ENCODE measurements at places on chromosomes 5 and 9.

DNA sequence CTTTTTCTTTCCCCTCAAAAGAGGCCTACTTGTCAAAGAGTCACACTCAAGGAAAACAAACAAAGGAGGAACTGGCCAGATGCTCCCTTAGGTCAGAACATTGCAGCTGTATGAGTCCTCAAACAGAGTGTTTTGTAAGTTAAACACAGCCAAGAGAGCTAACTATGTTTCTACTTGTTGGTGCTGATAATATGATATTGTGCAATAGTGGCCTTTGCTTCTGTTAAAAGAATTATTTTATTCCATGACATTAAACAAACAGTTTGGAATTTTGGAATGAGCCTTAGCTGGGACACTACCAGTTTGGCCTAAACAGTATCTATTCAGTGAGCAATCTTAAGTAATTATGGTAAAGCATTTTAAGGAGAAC, 56.0 kb upstream of the TPD52L3 start:
- no peak for DNase-seq

GRCh38 chr9:18183974-18184373, 290.0 kb upstream of the ADAMTSL1 start:
- DNase-seq: no peak

DNA sequence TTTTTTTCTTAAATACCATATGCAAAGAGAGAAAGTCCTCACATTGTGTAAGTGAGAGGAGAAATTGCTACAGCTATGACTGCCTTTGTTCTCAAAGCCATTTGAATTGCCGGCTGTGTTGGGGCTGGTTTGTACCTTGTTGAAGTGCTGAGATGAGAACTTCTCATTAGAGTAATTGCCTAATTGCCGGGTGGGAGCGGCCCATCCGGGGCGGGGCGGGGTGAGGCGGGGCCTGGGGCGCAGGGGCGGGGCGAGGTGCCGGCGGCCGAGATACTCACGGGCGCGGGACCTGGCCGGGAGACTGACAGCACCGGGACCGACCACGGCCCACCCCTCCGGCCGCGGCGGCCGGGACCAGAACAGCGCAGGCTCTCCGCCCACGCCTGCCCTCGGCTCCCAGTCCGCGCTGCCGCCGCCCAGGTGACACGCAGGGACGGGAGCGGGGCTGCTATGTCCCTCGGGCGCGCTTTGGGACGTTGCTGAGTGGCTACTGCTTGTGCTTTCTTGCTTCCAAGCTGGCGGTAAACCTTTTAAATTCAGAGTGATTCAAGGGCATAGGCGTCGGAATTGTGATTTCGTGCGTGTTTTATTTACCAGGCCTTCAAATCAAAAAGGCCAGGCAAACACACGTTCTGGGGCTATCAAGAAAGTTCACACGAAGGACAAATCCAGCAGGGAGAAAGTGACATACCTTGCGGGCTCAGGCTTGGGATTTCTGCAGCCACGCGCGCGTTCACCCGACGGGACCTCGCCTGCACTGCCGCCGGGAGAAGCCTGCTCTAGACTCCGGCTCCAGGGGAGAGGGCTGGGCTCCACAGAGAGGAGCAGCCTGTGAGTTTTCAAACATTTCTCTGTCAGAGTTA, 269.1 kb downstream of the FANCC start:
- DNase-seq: peak; percentile 88

- DNase-seq: no peak
Measured at GRCh38 chr5:57698086-57698485, 215.5 kb upstream of the ACTBL2 start.

- DNase-seq: peak; percentile 46
Measured at GRCh38 chr5:170109059-170110031, 3.6 kb downstream of the FOXI1 start.

DNA sequence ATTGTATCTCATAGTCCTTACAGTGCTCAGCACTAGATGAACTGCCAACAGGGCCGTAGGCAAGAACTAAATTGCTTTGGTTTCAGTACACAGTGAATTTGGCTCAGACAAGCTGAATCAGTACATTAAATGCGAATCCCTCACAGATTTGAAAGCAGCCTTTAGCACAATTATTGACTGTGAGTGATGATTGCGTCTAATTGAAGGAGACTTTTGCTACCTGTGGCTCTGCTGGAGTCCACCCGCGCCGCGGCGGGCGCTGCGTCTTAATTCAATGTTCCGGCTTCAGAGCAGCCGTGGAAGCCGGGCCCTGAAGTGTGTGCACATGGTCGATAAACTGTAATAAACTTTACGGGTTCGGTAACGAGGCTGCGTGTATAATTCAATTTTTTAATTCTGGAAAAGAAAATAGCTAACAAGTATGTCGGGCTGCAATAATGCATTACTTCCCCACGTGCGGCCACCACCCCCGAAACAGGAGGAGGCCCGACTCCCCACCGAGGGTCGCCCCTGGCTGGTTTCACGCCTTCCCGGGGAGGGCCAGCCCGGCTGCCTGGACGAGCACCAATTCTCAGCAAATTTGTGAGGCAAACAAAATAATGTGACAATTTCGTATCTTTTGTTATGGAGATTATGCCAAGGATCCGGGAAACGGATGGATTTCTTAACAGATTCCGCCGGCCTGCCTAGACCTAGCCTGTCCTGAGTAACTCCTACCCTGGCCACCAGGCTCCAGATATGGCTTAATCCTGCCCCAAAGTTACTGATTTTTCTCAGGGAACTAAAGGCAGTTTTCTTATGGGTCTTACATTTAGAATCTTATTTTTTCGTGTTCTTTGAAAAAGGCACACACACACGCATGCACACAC, 269.4 kb upstream of the IRX1 start:
- peak; percentile 5 for DNase-seq

DNA sequence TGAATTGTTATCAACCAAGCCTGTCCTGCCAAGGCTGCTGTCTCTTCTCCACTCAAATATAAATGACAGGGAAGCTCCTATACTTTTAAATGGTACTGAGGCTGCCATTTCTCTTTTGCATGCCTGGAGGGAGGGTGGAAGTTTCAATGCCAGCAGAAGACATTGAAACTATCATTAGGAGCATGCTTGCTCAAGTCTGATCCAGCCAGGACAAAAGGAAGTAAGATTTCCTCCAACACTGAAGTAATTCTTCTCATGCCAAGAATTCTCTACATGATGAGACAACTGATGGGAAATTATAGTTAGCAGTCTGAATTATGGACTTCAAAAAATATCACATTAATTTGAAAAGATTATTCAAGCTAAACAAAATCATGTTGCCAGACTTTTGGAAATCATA, 5.4 kb downstream of the SPINK6 start:
- no peak for DNase-seq

DNA sequence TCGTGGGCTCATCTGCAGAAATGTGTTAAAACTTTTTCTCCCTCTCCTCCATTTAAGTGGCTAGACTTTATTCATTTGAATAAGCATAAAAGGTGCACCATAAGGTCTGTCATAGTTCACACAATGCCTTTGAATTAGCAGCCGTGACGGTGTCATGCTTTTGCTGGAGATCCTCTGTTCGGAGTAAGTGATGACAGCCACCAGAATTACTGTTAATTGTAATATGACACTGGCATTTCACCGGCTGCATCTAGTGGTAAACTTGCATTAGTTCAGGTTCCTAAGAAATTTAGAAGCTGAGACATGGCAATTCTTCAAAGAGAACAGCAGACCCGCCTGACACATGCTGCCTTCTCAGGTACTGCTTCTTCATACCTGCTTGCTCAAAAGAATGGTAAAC, 241.7 kb downstream of the EBF1 start:
- peak; percentile 14 for DNase-seq

DNA sequence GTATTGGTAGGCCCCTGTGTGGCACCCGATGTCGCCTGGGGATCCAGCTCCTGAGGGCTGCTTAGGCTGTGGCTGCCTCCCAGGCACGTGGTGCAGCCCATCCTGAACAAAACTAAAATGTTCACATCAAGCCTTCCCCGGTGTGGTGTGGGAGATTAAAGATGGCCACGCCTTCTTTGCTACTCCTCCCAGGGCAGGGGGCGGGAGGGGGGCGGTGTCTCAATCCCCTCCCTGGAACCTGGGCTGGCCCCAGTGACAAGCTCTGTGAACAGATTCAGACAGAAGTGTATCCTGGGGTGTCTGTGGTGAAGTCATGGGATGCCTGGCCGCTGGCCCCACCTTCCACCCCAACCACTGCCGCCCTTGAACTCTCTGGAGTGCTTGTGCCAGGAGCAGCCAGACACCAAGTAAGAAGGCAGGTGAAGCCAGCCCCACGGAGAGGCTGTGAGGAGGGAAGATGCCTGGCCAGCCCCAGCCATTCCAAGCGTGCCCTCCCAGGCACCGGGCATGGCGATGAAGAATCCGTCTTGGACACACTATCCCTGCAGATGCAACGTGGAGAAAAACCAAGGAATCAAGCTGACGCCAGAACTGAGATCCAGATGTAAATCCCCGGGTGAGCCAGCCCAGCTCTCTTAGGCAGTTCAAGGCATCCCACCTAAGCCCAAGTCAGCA, 75.8 kb downstream of the AK8 start:
- DNase-seq: peak; percentile 18

DNA sequence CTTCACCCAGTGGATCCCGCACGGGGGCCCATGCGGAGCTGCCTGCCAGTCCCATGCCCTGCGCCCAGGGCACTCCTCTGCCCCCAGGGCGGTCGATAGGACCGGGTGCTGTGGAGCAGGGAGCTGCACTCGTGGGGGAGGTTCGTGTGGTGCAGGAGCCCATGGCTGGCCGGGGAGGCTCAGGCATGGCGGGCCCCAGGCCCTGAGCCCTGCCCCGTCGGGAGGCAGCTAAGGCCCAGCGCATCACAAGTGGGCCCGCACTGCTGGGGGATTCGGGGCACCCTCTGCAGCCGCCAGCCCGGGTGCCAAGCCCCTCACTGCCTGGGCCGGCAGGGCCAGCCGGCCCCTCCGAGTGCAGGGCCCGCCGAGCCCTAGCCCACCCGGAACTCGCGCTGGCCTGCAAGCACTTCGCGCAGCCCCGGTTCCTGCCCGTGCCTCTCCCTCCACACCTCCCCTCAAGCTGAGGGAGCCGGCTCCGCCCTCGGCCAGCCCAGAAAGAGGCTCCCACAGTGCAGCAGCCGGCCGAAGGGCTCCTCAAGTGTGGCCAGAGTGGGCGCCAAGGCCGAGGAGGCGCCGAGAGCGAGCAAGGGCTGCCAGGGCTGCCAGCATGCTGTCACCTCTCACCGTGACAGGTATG, 221.1 kb upstream of the RORB start:
- DNase-seq: no peak

- DNase-seq: no peak
Measured at GRCh38 chr5:155983954-155984353, 343.0 kb upstream of the SGCD start.

DNA sequence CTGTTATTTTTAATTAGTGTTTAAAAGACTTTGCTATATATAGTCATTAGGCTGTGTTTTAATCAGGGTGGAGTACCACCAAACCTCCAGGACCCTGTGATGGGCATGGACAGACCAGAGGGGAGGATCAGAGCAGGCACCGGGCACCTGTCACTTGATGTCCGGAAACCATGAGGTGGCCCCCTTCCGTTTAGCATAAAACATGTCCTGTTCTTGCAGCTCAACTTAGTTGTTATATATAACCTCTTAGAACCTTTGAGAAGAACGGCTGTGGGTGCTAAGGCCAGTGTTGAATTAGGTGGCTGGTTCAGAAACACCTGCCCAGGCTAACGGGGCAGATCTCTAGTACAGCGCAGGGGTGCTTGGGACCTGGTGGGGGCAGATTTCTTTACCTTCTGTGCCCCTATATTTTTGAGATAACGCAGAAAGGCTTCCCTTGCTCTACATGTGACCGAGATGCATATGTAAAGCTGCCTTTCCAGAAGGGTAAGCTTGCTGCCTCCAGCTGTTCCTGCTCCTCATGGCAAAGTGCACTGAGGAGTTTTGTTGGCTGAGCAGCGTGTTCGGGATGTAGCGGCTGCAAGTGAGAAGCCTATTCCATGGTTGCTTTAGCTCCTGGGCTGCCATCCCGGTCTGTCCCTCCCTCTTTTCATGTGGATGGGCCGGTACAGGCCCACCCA, 255.5 kb downstream of the FANCC start:
- no peak for DNase-seq

GRCh38 chr9:18478501-18479361, 4.8 kb downstream of the ADAMTSL1 start:
- peak; percentile 7 for DNase-seq

DNA sequence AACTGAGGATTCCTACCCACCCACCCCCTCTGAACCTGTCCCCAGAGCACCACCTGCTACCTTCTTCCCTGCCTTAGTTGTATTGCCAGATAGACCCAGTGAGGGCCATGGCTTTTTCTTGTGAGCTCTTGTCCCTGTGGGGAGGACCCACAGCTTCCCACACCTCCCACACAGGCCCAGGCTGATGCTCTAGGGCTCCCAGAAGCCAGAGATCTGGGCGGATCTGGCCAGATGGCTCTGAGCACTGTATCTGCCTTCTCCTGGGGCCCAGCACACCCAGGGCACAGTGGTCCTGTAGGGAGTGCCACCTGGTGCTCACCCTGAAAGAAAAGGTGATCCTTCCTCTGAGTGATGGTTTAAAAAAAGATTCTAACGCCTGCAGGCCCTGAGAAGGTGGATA, 131.7 kb downstream of the DAB2IP start:
- DNase-seq: no peak

DNA sequence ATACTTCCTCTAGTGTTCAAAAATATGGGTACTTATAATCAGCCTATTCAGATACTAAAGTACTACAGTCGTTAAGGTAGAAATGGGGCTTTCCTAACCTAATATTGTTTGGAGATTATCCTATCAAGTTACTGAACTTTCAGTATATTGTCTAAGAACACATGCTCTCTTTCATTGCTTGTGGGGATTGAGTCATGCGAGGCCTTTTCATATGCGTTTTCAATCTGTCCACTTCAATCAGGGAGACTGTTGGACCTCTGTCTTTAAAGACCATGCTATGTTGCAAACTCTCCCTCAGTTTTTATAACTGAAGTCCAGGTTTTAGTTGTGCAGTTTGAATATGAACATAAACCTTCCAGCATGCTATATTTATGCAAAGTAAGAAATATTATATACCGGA, 15.0 kb downstream of the PRR16 start:
- no peak for DNase-seq

Measured in mesendoderm (in vitro differentiated cells).